Urinary bladder (tissue), 4 donors: ENCODE measurements at places on chromosomes 3 and 15. TPM values are rescaled to one million over a fixed set of nuclear protein-coding genes. Genes with fewer than 3 reads are reported as not detected.

DNA sequence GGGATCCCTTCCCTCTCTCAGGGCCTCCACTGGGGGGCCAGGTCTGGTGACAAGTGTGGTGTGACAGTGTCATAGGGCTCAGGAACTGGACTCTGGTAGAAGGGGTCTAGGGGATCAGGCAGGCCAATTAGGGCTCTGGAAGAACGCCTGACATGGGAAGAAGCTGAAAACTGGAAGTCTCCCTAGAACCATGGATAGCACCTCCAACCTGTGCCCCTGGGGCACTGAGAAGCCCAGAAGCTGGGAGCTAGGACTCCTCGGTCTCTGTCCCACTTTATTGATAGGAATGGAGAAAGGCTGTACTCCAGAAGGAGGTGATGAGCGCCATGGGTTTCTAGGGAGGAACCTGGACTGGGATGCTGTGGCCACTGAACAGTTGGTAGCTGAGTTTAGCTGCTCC is 30.7 kb downstream of the INSYN1 start:
- DNase-seq = no peak

Gene MME
- polyA plus RNA-seq = 7.7 TPM

DNA sequence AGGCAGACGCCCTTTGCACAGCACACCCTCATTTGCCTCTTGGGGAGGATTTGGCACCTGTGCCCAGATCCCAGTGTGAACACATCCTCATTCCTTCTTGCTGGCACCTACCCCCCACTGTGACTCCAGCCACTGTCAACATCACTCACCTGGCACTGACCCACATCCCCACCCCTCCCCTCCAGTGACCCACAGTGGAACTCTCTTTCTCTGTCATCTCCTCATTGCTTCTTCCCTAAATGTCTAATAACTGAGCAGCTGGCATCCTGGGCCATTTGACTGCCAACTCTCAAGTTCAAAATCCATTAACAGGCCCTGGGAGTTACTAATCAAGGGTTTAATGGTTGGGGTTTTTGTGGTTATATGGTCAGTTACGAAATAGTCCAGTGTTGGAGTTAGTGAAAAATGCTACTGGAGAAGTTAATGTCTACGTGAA is 14.4 kb downstream of the SNAPC5 start:
- DNase-seq = no peak

GRCh38 chr15:96331144-96331944 is 844 bp downstream of the NR2F2 start:
- DNase-seq = no peak

GRCh38 chr15:66025972-66026371 is 156.7 kb downstream of the RAB11A start:
- no peak for DNase-seq

DNA sequence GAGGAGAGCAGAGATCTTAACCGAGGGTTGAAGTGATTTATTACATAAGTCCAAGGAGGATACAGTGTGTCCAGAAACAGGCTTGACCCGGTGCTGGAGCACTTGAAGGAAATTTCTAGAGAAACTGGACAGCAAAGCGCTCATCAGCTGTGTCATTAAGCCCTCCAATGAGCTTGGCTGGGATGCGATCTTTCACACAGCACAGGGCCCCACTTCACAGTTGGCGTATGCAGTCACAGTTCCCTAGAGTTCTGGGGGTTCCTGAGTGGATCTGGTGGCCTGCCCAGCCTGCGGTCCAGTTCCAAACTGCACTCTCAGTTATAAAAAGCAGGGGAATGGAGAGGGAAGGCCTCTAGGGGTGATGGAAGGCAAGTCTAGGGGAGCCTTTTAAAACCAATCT is 13.6 kb downstream of the ST8SIA2 start:
- no peak for DNase-seq

GRCh38 chr3:197430502-197430901 is 125.3 kb downstream of the BDH1 start:
- DNase-seq = no peak

GRCh38 chr3:65252266-65252665 is 564.5 kb upstream of the ADAMTS9 start:
- DNase-seq = no peak

DNA sequence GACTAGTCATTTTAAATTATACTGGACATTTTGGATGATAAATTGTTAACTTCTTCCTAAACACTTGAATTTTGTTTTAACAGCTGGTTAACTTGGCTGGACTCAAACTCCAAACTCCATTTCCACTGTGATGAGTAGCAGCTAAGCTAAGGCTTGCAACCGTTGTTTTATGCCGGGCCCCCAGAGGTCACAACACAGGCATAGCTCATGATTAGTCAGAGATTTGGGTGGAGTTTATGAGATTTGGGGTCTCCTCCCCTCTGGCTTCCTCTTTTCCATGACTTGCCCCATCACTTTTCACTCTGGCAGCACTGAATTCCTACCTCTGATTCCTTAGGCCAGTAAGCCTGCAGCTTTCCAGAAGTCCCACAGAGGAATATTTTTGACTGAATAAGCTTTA is 12.8 kb downstream of the THAP10 start:
- no peak for DNase-seq

GRCh38 chr3:55500555-55501330 is 13.6 kb upstream of the WNT5A start:
- DNase-seq = no peak

Gene MYO5C
- 4.0 TPM for polyA plus RNA-seq

GRCh38 chr3:117399311-117400078 is 689.9 kb downstream of the TUSC7 start:
- no peak for DNase-seq

Gene DHFR2
- polyA plus RNA-seq = 8.0 TPM

Gene CYP11A1
- polyA plus RNA-seq = 0.38 TPM
